ENCODE measurements at places on chromosomes 5 and 9. TPM values are rescaled to one million over a fixed set of nuclear protein-coding genes. Genes with fewer than 3 reads are reported as not detected.

FOXD4L3 gene
- not detected for polyA plus RNA-seq

PCDHGA11 gene
- polyA plus RNA-seq: 3.2 TPM

NIPSNAP3A gene
- polyA plus RNA-seq: 57.8 TPM

HK3 gene
- polyA plus RNA-seq: not detected

CDO1 gene
- 23.2 TPM for polyA plus RNA-seq

LAMC3 gene
- polyA plus RNA-seq: 2.1 TPM

MARVELD2 gene
- polyA plus RNA-seq: 1.5 TPM

TMEM38B gene
- polyA plus RNA-seq: 73.6 TPM

SPINK7 gene
- not detected for polyA plus RNA-seq

MYOZ3 gene
- polyA plus RNA-seq: 14.3 TPM

LMNB1 gene
- 58.3 TPM for polyA plus RNA-seq

ARL10 gene
- polyA plus RNA-seq: 37.8 TPM

ADGRV1 gene
- 1.3 TPM for polyA plus RNA-seq

EXOC3 gene
- 36.9 TPM for polyA plus RNA-seq

F2RL1 gene
- 0.13 TPM for polyA plus RNA-seq

NMUR2 gene
- 0.35 TPM for polyA plus RNA-seq

GALT gene
- 50.2 TPM for polyA plus RNA-seq

GRIA1 gene
- not detected for polyA plus RNA-seq

PRLR gene
- polyA plus RNA-seq: 1.3 TPM

CERCAM gene
- 107 TPM for polyA plus RNA-seq

MXD3 gene
- 15.8 TPM for polyA plus RNA-seq

FOXD4 gene
- polyA plus RNA-seq: 0.86 TPM

PCDHA4 gene
- 0.20 TPM for polyA plus RNA-seq

IL3 gene
- not detected for polyA plus RNA-seq

IFNA13 gene
- not detected for polyA plus RNA-seq

ENTREP1 gene
- polyA plus RNA-seq: not detected

PCDHGA3 gene
- 1.8 TPM for polyA plus RNA-seq

NEUROG1 gene
- polyA plus RNA-seq: not detected

IL4 gene
- not detected for polyA plus RNA-seq

TTF1 gene
- polyA plus RNA-seq: 9.9 TPM

SMIM33 gene
- polyA plus RNA-seq: not detected

SLC46A2 gene
- polyA plus RNA-seq: not detected

CCL27 gene
- polyA plus RNA-seq: 0.17 TPM

ATP10B gene
- 5.4 TPM for polyA plus RNA-seq

ZER1 gene
- polyA plus RNA-seq: 28.9 TPM

SOWAHA gene
- polyA plus RNA-seq: 0.05 TPM

INSL4 gene
- not detected for polyA plus RNA-seq

CREBRF gene
- not detected for polyA plus RNA-seq

All from muscle of arm (tissue), 14 donors.